ENCODE measurements at places on chromosomes 3 and 15.

- no peak for DNase-seq
Measured at GRCh38 chr3:63561879-63562278, 90.6 kb upstream of the SNTN start.

DNA sequence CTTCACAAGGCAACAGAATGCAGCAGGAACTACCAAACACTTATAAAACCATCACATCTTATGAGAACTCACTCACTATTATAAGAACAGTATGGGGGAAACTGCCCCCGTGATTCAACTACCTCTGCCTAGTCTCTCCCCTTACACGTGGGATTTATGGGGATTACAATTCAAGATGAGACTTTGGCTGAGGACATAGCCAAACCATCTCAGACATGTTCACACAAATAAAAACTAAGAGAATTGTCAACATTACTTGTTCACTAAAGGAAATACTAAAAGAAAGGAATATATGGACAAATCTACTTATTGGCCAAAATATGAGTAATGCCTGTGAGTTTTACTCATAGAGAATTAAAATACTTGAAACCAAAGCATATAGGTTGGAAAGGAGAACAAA, 505.1 kb downstream of the IGSF11 start:
- no peak for DNase-seq

- DNase-seq, result no peak
Measured at GRCh38 chr3:46480491-46481195, 15.9 kb upstream of the LTF start.

GRCh38 chr3:62571916-62572315, 198.6 kb upstream of the FEZF2 start:
- DNase-seq, result no peak

GRCh38 chr15:38068626-38069391, 134.4 kb downstream of the TMCO5A start:
- peak; percentile 71 for DNase-seq

DNA sequence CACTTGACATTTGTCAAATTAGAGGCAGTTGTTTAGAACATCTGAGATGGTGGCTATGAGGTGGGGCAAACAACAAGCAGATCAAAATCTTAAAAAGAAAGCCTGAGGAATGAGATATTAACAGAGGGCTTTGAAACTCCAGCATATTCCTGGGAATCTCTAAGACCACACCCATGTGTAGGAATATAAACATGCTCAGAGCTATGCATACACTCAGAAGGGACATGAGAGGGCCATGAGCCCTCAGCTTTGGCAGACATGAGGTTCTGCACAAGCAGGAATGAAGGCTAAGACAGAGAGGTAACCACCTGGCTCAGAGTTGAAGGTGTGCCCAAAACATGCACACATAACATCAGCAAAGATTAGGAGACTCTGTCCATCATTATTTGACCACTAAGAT, 37.9 kb downstream of the ATP10A start:
- no peak for DNase-seq

DNA sequence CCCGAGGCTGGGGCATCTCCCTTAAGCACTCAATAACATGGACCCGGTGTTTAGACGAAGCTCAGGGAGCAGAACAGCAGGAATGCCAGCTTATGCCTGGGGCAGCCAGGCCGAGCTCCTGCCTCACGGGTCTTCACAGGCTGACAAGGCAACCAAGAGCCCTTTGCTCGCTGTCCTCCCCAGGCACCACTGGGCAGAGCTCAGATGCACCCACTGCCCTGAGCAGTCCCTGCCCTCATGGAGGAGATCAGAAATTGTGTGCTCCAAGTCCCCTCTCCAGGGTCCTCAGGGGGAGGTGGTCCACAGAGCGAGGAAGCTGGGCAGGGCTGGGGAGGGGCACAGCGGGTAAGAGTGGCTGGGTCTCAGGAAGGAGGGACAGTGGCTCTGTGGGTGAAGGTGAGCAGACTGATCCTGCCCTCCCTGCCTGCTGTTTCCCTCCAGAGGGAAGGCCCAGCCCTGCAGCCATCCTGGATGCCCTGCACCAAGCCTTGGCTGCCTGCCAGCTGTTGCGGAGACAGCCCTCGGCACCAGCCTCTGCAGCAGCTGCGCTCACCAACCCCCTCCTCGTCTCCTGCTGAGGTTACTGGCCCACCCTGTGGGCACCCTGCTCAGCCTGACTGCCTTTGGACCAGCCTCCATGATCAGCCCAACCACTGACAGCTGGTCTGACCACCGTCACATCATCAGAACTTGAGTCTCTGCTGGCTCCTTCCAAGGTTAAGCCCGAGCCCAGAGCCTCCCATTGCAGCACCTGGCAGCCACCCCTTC, 21.1 kb upstream of the GP9 start:
- no peak for DNase-seq

GRCh38 chr3:61724183-61724582, 162.8 kb downstream of the PTPRG start:
- DNase-seq, result no peak

DNA sequence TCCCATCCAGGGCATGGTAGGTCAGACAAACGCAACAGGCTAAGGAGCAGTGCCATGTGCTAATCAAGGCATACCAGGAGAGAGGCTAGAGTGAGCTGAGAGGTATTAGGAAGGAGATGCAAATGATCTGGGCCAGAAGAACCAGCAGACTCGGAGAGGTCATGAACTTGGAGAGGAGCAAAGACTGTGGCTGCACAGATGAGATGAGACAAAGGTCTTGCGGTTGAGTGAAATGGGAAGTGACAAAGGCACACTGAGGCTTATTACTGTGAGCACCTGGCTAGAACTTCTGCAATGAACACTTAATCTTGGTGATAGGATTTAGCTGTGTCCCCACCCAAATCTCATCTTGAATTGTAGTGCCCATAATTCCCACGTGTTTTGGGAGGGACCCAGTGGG, 380.2 kb downstream of the ULK4 start:
- no peak for DNase-seq

DNA sequence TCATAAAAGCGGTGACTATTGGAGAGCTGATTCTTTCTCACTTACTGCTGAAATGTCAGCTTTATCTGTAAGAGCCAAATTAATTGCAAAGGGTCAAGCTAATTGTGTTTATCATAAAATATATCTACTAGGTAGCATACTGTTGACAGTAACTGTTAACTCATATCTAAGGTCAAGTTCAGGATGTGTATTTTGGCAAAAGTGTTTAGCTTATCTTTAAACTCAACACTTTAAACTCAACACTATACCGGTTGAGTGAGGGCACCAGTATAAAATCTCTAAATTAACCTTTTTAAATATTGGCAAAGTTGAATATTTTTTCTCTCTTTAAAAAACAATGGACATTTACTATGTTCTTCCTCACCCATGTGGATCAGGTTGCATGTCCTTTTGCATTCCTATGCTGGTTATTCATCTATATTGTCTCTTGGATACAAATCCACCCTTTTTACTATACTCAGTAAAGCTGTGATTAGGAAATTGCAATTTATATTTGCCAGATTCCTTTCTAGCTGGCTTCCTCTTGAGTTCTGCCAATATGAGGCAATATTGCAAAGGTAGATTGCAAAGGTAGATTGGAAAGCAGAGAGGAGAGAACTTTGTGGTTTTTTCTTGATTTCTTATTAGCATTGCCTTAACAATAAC, 344.6 kb upstream of the DCBLD2 start:
- DNase-seq, result no peak

DNA sequence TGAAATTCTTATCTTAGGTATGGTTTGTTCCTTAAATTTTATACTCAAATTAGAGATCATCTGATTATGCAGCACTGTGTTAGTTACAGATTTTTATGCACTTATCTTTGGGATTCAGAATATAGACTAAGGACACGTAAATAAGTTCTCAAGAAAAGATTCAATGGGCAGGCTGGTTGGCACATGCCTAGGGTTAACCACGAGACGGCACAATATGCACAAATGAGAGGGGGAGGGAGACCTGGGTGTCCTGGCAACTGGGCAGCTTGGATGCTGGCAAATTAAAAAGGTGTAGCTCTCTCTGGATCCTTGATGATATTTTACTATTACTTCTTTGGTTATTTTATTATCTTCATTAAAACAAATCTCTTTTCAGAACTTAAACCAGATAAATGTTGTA, 672 bp downstream of the AADAC start:
- no peak for DNase-seq

DNA sequence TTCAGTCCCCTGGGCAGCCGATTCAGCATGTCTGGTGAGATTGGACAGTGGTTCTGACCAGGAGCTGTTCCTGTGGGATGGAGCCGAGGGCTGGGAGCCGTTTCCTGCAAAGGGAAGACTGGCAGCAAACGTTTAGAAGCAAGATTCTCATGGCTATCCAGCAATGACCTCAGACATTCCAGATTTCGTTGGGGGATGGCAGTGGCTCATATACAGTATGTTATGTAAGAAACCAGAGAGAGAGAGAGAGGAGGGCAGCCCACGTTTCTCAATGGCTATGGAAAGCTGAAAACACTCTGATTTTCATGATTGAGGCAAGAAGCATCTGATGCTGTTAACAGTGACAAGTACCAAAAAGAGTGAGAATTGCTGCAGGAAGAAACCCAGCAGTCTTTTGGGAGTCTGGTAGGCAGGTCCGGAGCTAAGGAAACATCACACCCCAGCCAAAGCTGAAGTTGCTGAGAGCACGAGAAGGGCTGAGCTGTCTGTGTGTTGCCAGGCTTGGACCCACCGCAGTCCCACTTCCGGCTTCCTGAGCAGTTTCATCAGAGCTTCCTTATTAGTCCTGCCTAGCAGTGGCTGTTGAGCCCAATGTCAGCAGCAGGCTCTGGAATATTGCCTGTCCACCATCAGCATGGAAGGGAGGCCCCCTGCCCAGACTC, 25.6 kb upstream of the VPS8 start:
- peak; percentile 59 for DNase-seq

- DNase-seq, result no peak
Measured at GRCh38 chr3:50169232-50169832, 14.2 kb downstream of the SEMA3F start.

DNA sequence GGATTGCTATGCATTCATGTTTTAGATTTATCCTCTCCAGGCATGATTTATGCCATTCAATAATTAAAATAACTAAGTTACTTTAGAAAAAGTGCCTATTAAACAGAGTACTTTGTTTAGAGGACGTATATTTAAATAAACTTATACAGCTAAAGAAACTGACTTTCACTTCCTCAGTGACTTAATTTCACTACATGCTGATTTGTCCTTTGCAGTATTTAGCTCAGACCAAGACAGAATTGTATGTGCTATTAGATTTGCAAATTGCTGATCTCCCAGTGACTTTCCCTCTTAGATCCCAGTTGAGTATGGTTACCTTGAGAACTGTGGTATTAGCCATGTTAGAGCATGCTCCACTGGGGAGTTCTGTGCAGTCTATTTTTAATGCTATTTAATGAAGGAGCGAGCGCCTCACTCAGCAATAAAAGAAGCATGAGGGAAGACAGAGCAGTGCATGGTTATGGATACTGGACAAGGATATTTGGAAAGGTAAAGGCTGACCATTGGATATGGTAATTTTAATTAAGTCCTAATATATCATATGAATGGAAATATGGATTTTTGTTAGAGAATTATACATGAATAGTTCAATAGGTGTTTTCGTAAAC, 2.7 kb downstream of the ARPP21 start:
- no peak for DNase-seq

DNA sequence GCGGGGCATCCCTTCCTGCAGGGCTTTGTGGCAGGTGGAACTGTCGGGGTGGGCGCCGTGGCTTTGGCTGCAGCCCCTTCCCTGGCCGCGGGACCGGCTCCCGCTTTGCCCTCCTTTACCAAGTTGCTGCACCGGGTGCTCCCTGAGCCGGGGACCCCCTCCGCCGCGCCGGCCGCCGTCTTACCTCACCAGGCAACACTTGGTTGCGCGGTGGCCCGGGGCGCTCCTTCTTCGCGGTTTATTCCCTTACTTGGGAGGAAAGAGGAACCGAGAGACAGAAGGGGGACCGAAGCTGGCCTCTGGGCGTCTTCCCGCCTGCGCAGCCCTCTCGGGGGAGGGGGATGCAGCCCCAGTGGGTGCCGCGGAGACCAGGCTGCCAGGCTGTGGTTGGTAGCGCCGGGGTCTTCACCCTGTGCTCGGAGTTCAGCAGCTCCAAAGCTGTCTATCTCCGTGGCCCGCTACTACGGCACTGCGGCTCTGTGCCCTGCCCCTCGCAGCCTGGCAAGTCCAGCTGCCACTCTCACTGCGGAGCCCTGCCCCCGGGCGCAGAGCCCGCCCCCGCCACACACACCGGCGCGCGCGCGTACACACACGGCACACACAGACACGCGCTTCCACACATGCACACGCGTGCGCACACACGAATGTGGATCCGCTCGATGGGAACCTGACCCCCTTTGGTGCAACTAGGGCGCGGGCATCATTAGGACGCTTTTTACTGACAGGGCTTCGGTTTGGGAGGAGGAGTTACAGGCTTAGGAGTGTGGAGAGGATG, at the start of gene DGKG:
Gene DGKG, minus strand, starts transcription at position 473 of the 775 bp plus-strand sequence. CDS start 41,775 bp downstream, outside the sequence.
- DNase-seq, result no peak

DNA sequence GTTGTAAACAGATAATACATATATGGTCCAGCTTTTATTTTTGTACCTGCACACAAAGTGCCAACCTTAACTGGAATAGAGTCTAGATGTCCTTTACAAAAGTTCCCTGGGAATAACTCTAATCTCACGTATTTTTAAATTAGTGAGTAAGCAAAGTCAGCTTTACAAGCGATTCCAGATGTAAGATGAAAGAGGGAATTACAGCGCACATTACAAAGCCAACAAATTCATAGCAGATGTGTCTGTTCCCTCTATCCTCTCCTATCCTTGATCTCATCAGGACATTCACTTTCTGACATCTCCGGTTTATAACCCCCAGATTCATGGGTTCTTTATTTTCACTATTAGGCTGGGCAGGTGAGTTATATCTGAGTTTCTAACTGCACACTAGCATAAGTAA, 406.8 kb upstream of the ZNF385D start:
- peak; percentile 5 for DNase-seq

GRCh38 chr3:189621948-189622603, 9.1 kb upstream of the TP63 start:
- DNase-seq, result no peak

- no peak for DNase-seq
Measured at GRCh38 chr3:186467969-186468368, 76.2 kb downstream of the CRYGS start.

- no peak for DNase-seq
Measured at GRCh38 chr15:85563328-85563727, 182.9 kb downstream of the AKAP13 start.

- DNase-seq, result no peak
Measured at GRCh38 chr3:194671511-194671899, 486 bp downstream of the LSG1 start.

DNA sequence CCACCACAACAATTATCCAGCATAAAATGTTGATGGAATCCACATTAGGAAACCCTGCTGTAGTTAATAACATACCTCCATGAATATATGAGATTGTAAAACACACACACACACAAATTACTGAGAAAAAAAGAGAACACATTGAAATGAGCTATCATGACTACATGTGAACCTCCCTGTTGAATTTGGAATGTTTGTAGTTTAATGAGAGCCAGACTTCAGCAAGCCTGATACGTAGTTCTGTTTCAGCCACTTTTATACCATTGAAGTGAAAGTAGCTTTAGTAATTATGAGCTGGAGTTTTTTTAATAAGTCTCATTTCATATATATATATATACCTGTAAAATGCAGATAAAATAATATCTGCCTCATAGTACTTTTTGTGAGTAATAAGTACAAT, 1146.4 kb downstream of the NAALADL2 start:
- no peak for DNase-seq

All from fibroblast of the conjunctiva (primary cell).